ENCODE measurements at places on chromosomes 7 and 10.
A peak's percentile ranks its signal among the peaks of the same experiment; 100 is the strongest.

DNA sequence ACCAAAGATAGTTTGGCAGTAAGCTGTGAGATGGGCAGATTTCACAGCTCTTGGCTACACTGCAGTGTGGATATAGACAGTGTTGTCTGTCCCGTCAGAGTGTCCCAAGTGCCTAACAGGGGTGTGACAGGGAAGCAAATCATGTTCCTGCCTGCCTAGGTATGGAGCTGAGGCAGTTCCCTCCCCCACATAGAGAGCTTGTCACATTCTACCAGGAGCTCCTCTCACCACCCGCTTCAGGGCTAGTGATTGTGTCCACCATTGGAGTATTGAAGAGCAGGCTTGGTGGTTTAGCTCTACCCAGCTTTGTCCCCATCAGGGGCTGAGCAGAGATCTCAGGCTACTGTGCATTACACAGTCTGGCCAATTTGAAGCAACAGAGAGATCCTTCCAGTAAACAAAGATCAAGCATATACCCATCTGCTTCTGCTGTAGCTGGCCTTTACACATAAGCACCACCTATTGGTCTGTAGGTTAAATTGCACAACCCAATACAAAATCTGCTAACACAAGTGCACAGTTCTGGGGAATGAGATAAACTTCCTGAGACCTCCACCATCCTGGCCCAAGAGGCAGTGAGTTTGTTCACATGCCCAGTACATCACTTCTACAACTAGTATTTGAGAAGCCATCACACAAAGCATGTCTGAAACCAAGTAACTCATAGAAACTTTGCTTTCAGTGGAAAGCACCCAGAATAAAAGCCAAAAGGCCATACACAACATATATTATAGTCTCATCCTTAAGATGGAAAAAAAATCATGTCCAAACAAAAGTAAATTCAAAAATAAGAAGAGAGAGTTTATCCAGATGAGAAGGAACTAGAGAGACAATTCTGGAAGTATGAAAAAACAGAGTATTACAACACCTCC lies 67.3 kb downstream of the GLCCI1 start:
- no peak for DNase-seq

DNA sequence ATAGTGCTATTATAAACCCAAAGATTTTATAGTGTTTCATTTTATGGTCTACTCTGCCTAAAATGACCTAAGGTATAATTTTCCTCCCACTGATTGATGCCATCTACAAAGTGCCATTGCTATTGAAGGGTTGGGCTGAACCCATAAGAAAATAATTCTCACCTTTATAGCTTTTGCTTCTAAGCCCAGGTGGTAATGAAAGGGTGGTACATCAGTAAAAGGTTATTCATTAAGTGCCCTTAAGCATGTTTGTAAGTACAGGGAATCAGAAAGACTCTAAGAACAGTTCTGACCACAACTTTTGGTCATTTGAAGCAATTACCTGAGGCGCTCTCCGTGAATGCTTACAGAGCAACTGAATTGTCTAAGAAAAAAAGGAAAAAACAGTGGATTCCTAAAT lies 1247.3 kb downstream of the NXPH1 start:
- DNase-seq: no peak

DNA sequence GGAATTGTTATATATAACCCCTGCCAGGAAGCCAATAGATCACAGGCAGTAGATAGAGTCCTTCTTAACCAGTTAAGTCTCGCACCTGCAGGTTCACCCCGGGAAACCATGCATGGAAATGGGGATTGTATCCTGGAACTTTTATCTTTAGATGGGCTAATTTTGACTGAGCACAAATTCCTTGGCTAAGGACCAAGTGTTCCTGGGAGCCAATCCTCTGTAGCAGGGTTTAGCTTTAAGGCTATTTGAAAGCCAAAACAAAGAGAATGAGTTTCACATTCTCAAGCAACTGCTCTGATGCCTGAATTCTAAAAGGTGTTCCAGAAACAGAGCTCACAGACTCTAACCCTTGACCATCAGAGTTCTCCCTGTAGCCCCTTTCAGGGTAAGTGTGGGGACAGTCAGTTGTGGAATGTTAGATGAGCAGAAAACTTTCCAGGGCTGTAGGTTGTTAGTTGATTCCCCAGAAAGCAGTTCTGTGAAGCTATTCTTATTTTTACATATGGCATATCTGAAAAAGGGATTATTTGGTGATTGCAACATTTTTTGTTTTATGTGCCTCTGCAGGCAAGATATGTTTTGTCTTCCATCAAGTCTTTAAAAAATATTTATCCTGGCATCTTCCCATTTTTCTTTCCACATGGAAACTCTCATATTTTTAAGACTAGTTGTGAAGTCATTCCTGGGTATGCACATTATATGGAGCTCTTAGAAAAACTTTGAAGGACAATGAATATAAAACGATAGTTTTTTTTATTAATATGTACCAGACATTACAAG lies 16.2 kb upstream of the NPVF start:
- DNase-seq: no peak

- DNase-seq: no peak
These were observed 11.4 kb upstream of the REPIN1 start for GRCh38 chr7:150357270-150357669.

GRCh38 chr7:84914598-84914997 lies 272.3 kb downstream of the SEMA3D start:
- DNase-seq: no peak

- no peak for DNase-seq
These were observed 2.7 kb upstream of the ST8SIA6 start for GRCh38 chr10:17457083-17457482.

DNA sequence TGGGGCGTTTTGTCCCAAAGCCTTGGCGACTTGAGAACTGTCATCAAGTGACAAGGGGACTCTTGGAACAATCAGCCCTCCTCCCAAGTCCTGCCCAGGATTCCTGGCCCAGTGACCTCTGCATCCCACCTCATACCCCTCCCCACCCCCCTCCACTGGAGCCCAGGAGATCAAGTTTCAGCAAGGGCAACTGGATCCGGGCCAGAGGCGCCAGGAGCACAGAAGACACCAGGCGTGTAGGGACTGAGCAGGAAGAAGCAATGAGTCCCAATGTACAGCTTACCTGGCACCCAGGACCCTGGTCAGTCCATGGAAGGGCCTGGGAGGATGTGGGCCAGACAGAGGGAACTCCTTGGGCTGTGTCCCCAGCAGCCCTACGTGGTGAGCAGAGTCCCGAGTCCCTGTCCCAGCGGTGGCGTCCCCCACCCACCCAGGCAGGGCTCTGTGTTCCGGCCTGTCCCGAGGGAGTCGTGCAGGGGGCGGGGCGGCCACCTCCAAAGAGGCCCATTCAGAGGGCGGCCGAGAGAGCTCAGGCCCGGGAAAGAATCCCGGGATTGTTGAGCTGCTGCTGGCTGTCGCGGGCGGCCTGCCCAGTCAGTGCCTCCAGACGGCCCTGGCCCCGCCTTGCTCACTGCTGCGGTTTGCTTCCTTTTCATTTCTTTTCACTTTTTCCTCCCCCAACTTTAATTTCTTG lies 254.1 kb downstream of the TNS3 start:
- DNase-seq: peak; percentile 88

GRCh38 chr7:80644054-80644453 lies 5.6 kb downstream of the CD36 start:
- DNase-seq: no peak

GRCh38 chr7:36986511-36986933 lies 262.2 kb upstream of the AOAH start:
- DNase-seq: no peak

- DNase-seq: no peak
These were observed 1.2 kb upstream of the ZNF777 start for GRCh38 chr7:149462101-149462520.

GRCh38 chr7:93097388-93097787 lies 20.4 kb downstream of the SAMD9 start:
- DNase-seq: no peak

DNA sequence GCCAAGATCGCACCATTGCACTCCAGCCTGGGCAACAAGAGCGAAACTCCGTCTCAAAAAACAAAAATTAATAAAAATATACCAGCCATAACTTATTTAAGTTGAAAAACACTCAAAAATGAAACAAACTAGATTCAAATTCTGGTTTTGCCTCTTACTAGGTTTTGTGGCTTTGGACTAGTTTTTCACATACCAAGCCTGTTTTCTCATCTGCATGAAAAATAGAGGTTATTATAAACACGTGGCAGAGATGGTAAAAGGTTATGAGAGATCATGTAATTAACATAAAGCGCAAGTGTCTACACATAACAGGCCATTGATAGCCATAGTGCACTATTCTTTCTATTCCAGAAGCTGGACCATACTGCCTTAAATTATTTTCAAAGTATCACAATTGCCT lies 35.5 kb upstream of the CABCOCO1 start:
- DNase-seq: no peak

DNA sequence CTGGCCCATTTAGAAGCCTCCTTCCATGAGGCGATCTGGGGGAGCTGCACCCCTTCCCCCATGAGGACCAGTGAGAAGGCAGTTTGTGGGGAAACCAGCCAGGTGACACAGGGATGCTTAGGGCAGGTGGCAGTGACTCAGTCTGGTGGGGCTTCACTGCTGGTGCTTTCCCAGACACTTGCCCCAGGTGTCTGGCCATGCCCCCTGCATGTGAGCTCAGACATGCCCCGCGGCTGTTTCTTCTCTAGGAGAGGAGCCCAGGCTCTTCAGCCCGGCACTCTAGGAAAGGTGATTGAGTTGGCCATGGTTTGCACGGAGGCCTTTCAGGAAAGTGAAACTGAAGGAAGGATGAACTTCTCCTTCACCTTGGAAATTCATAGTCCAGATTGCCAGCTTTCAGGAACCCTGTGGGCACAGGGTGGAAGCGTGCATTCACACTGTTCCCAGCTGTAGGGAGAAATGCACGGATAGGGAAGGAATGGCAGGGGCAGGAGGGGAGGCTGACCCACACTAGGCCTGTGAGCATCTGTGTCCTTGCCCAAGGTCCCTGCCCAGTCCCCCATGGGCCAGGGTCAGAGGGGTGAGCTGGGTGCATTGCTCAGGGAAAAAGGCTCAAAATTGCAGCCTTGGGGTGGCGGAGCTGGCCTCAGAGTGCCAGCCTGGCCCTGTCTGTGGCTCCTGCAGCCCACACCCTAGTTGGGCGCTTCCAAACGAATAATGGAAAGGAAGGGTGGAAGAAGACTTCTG lies 359.1 kb downstream of the GLRX3 start:
- no peak for DNase-seq

DNA sequence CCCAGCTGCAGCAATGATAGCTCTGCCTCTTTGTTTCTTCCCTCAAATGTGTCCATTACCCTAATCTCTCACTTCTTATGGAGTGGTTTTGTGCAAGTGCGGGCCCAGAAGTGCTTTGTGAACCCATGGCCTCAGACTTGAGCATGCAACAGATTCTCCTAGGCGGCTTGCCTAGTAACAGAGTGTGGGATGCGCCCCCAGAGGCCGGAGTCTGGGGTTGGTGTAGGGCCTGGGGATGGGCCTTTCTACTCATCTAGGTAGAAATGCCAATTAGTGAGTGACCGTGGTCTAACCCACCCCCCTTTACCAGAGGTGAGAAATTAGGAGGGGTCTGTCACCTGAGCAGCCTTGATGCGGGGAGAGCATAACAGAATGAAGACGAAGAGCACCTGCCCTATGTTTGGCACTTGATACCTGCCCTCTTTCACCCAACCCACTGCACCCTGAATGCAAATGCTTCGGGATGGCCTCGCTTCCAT lies 7.0 kb upstream of the IGFBP1 start:
- no peak for DNase-seq
